NK-92 treated with Interleukin-12 subunit alpha and Interleukin-12 subunit beta, amount 100 ng/mL, for 24 hours (cell line): ENCODE measurements at places on chromosomes 5 and 9.

GRCh38 chr5:55039843-55040242, 15.8 kb downstream of the GZMK start:
- no peak for DNase-seq

DNA sequence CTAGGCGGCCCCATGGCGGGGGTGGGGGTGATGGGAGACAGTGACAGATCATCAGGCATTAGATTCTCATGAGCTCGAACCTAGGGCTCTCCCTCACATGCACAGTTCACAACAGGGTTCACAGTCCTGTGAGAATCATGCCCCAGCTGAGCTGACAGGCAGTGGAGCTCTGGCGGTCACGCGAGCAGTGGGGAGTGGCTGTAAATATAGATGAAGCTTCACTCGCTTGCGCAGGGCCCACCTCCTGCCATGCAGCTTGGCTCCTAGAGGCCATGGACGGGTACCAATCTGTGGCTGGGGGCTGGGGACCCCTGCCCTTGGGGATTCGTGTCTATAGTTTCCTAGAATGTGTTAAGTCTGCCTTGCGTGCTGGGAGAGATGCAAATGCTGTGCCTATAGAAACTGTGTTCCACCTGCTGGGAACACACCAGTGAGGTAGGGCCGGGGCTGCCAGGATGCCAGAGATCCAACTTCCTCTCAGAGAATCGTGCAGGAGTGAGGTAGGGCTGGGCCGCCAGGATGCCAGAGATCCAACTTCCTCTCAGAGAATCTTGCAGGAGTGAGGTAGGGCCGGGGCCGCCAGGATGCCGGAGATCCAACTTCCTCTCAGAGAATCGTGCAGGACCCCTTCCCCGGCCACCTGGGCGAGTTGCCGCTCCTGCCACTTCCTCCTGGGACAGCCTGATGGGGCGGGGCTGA, 14.1 kb upstream of the EXOC3 start:
- DNase-seq, result no peak

GRCh38 chr9:129552064-129552463, 68.8 kb downstream of the C9orf50 start:
- no peak for DNase-seq

- no peak for DNase-seq
These were observed 3.4 kb downstream of the CCNI2 start for GRCh38 chr5:132750471-132751230.

- no peak for DNase-seq
These were observed 19.8 kb downstream of the JADE2 start for GRCh38 chr5:134545070-134545868.

DNA sequence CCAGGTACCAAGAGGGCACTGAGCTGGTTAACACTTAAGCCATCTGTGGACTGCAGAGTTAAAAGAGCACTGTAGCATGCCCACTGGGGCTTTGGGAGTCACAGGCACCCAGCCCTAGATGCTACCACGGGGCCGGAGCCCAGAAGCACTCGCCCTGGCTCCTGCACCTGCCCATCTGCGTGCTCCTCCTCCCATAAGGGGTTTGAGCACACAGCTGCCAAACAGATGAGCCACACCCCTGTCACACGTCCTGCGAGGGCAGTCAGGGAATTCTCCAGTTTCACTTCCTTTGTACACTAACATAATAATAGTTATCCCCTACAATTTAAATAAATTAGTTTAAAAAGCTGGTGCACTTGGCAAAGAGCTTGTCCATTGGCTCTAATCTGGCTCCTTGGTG, 4.5 kb upstream of the PCA3 start:
- DNase-seq, result no peak
